T-helper 1 cell (primary cell): ENCODE measurements at places on chromosomes 11 and 22.

- no peak for DNase-seq
Measured at GRCh38 chr22:35656284-35656752, 8.1 kb downstream of the APOL6 start.

GRCh38 chr11:32400196-32400595, 35.1 kb downstream of the WT1 start:
- DNase-seq, result no peak

DNA sequence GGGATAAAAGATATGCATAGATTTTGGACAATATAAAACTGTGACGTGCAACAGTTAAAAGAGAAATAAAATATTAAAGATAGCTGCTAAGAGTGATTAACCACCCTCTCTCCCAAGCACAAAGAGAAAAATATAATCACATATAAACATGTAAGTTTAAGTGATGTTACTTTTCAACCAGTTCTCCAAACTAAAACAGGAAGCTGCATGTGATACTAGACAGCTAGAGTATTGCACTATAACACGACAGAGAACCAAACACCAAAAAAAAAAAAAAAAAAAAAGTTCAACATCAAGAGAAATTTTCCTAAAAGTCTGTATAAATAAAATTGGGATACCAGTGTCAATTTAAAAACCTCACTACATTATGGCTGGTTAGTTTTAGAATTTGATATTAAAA, 79.1 kb downstream of the PICALM start:
- no peak for DNase-seq

DNA sequence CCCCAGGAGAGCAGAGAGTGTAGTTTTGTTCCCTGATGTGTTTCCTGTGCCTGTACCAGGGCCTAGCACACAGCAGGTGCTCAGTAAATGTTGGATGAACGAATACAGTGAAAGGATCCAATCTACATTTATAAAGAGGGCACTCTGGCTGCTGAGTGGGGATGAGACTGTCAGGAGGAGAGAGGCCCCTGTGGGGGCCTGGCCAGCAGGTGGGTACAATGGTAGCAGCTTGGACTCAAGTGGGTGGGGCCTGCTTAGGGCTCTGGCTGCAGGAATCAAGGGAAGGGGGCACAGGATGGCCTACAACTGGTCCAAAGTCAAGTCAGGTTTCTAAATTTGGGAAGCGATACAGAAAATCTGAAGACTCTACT, 156.6 kb upstream of the GRK3 start:
- DNase-seq, result no peak

DNA sequence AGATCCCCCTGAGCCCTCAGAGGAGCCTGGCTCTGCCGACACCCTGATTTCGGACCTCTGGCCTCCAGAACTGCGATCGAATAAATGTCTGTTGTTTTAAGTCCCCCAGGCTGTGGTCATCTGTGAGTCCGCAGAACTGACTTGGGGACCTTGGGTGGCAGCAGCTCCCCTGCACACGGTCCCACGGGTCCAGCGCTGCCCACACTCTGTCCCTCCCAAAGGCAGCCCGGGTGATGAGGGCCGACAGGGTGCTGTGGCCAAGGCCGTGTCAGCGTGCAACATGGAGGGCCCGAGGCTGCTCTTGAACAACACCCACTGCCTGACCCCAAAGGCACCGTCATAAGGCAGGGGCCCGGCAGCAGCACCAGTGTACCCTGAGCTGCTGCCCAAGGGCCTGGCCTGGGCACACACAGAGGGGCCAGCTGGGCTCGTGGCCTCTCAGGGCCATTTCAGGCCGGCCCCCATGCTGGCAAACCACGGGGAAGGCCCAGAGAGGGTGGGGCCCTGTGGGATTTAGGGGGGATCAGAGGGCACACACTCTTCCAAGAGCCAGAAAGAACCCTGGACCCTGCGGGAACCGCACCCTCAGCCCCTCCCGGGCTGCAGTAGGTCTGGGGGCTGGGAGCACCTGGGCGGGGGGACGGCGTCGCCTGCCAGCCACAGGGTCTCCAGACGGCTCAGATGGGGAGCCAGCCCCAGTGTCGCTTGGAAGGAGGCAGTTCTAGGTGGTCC, 77.1 kb upstream of the PRR5 start:
- DNase-seq, result no peak

DNA sequence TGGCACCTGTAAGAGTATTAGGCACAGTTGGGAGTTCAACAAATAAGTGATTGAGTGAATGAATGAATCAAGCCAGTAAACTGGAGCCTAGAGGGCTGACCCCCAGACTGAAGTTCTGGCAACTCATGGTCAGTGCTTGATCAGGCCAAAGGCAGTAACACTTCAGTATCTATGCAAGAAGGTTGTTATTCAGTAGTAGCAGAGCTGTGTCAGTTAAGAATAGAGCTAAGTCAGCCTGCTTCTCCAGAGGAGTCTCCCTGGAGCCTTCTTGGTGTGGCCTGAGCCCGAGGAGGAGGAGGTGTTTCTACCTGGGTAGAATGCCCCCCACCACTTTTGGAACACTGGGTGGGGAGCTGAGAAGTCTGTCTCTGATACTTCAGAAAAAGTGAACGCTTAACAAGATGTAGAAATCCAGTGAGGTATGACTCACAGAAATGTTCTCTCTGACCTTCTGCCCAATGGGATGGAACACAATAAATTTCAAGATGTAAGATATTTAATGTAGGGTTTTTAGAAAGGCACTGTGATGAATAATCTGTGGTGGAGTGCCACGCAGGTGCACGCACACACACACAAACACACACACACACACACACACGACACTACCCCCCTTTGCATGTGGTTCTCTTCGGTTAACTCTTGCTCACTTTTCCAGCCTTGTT, 219.9 kb downstream of the HIPK3 start:
- DNase-seq, result no peak

GRCh38 chr11:23759489-23759888, 737.4 kb upstream of the LUZP2 start:
- DNase-seq, result no peak

GRCh38 chr22:42582987-42583386, 29.2 kb downstream of the SERHL2 start:
- DNase-seq, result no peak

DNA sequence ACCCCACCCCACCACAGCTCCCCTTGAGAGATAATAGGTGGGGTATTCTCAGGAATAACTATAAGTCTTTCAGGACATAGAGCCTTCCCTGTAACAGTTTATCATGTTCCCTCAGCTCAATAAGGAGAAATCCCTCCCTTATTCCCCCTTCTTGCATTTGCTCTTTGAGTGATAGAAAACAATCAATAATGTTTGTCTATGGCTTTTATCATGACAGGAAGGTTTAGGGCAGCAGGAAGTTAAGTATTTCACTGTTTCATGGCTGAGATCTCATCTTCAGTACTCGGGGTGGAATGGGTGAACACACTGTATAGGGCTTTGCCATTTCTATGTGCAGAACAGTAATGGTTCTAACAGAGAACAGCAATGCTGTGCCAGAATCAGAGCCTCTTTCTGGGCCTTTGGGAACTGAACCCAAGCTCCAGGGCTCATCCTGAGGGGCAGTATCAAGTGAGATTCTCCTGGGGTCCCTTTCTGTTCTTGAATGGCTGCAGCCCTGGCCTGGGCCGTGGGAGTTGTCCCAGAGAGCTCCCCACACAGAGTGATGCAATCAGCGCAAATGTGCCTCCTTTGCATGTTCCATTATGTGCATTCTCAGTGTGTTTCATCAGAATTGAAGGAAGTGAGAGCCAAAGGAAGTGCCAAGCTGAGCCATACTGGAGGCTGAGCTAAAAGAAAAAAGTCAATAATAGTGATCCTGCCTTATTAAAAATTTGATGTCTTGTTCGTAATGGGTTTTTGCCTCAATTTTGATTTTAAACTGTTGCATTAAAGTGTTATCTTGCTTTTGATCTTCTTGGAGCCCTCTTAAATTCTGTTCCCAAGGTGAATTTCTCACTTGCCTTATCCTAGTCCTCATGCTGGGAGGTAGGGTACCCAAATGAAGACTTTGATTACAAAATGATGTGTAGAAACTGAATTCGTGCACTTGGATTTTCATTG, 2.9 kb upstream of the CYP2R1 start:
- peak; percentile 82 for DNase-seq

GRCh38 chr11:27722117-27722952, 22.1 kb upstream of the BDNF start:
- no peak for DNase-seq

DNA sequence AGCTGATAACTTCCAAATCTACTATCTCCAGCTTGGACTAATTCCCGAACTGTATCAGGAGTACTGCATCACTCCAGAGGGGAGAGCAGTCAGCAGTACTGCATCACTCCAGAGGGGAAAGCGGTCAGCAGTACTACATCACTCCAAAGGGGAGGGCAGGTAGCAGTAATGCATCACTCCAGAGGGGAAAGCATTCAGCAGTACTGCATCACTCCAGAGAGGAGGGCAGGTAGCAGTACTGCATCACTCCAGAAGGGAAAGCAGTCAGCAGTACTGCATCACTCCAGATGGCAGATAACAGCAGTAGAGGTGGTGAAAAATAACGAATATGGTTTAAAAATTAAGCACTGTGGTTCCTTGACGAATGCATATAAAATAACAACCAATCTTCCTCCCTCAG, 8.4 kb downstream of the CWC15 start:
- DNase-seq, result no peak
